Activated CD8-positive, alpha-beta memory T cell treated with anti-CD3 and anti-CD28 coated beads, Interleukin-2, amount 10 ng/mL, durations not matched to agents 7 days and 5 days (primary cell): ENCODE measurements at places on chromosomes 5 and 9.

- no peak for DNase-seq
These were observed 34.1 kb upstream of the ARRDC3 start for GRCh38 chr5:91417219-91417618.

DNA sequence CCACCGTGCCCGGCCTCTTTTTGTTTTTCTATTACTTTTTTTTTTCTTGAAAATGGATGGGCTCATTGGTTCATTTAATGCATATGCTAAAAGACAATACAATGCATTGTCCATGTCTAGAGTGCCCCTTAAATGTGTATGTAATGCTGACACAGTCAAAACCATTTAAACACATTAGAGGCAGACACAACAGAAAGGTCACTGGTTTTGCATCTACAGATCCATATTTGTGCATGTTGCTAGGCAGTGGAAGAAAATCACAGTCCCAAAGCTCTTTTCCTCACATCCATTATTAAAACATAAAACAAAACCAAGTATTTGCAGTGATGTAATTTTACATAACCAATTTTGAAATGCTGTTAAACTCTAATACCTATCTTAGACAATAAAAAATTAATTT, 389.0 kb downstream of the TAF11L14 start:
- no peak for DNase-seq

DNA sequence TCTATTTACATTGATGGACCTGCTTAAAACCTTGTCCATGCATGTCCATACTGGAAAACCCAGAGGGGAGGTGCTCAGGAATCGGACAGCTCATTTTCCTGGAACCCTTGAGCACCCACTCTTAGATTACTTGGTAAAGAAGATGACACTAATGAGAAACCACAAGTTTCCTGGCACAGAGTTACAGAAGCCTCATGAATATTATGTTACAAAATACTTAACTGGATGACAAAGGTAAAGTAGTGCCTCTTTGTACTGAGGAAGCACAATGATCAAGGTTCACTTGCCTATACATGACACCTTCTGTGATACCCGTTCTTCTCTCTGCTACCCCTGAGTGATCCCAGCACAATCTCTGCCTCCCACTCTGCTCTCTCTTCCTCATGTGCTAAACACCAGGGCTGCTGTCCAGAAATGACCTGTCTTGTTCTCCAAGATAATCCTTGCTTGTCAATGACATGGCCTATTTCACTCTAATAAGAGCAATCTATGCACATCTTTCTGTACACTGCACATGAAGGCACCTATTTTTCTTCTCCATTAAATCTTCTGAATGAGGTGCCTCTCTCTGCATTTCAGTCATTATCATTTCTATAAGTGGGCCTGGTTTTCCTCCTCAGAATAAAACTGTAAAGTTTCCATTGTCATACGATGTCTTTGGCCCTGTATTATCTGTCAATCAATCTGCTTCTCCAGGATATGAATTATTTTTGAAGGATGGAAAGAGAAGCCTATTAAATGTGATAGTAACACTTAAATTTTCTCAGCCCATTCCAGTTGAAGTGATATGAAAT, 684.0 kb upstream of the ACO1 start:
- DNase-seq: no peak

DNA sequence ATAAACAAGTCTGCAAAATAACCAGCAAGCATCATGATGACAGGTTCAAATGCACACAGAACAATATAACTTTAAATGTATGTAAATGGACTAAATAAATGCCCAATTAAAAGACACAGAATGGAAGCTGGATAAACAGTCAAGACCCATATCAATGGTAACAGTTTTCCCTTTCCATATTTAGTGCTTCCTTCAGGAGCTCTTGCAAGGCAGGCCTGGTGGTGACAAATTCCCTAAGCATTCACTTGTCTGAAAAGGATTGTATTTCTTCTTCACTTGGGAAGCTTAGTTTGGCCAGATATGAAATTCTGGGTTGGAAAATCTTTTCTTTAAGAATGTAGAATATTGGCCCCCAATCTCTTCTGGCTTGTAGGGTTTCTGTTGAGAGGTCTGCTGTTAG, 120.2 kb upstream of the RASA1 start:
- no peak for DNase-seq

DNA sequence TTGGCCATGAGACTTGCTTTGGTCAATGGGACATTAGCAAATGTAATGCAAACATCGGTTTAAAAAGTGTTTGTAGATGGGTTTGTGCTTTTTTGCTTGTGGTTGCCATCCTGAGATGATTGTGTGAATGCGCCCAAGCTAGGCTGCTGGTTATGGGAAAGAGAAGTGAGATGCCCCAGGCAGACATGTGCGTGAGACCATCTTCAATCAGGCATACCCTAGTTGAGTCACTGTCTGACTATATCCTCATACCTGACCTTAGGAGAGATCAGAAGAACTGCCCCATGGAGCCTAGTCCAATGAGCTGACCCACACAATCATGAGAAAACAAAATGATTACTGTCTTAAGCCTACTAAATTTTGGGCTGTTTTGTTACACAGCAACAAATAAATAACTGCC, 36.8 kb upstream of the ZNF608 start:
- no peak for DNase-seq

GRCh38 chr5:9094582-9094981, 451.3 kb downstream of the SEMA5A start:
- no peak for DNase-seq

DNA sequence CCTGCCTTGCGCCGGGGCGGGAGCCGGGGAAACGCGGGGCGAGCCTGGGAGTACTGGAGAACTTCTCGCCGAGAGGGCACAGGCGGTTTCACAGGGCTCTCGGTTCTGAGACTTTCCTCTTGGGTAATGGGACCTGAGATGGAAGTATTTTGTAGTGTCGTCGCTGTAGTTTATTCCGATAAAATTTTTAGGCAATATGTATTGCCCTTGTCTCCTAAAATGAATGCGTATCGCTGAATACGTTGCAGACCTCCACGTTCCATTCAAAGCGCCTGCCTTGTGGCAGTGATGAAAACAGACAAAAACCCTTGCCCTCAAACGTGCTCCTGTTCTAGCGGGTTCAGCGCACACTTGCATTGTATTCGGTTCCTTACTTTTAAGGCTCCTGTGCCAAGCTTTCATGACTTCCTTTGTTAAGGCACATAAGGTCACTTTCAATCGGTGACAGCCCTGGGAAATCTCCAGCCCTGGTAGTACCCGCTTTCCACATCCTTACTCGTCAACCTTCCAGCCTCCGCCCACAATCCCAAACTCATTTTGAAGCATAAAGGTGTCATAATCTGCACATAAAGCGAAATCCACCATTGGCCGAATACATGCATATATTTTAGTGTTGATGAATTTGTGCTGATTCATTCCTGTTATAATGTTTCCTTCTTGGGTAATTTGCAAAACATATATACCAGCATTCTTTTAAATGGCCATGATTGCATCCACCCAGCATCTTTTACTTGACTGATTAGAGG, 694 bp downstream of the RMI1 start:
- DNase-seq: peak; percentile 49

GRCh38 chr9:22170556-22170955, 161.5 kb upstream of the CDKN2B start:
- DNase-seq: no peak

GRCh38 chr9:4225291-4226028, 74.4 kb downstream of the GLIS3 start:
- no peak for DNase-seq

DNA sequence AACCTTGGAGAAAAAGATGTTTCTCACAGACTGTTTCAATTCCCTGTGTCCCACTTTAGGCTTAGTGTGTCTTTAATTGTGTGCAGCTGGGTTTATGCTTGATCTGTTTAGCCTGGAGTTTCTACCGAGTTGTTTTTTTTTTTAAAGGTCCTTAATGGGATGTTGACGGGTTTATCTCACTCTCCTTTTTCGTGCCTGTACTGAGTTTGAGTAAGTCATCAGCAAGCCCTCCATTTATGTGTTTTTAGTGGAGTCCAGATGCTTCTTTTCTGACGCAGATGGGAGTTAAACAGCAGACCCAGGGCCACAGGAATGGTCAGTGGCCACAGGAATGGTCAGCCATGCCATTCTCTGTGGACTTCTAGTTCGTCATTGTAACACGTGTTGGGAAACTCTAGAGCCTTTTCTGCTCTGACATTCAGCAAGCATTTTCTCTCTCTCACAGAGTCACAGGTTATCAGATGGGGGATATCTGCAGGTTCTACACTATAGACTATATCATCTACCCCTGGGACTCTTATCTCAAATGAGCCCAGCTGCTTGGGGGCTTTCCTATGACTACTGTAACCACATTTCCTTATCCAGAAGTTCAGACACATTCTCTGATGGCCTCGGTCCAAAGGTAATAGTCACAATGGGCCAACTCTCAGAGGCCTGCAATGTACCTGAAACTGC, 190.5 kb downstream of the TTLL11 start:
- no peak for DNase-seq

GRCh38 chr9:68476847-68477246, 63.8 kb downstream of the TMEM252 start:
- no peak for DNase-seq

DNA sequence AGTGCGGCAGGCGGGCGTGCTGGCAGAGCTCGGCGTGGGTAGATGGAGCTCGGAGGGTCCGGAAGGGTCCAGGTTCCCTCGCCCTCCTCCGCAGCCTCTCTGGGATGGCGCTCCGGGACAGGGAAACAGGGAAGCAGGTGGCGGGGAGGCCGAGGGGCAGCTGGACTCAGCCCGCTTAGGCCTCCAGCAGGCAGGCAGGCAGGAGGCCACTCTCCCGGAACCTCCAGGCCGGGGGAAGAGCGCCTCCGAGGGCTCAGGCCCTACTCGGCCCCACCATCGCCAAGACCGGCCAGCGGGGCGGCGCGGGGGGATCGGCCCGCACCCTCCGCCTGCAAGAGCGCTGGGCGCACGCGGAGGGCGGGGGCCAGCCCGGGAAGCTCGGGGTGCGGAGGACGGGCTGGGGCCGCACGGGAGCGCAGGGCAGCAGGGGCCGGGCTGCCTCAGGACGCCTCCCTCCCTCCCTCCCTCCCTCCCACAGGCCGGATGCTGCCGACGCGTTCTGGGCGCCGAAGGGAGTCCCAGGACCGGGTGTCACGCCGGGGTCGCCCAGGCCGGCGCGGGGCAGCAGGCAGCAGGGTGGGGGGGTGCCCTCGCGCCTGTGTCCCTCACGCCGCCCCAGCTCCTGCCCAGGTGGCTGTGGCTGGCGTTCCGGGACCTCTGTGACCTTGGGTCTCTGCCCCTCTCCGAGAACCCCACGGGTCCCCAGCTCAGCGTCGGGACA, 977 bp downstream of the MGAT4B start:
- peak; percentile 77 for DNase-seq

DNA sequence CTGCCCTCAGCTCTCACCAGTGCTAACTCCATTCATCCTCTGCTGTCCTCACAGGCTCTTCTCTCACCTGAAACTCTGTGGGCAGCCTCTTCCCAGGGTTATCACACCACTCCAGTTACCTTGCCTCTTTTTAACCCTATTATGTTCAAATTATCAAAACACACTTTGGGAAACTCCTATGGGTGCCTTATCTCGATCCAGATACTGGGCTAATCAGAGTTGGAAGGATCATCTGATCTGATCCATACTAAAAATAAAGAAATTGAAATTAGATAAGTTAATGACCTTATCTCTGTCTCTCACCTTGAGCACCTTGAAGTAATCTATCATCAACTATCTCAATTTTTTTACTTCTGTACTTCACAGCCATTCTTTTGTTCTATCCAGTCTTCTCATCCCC, 300.5 kb upstream of the ISL1 start:
- DNase-seq: no peak

GRCh38 chr9:83920469-83920926, 734 bp downstream of the KIF27 start:
- DNase-seq: no peak

GRCh38 chr9:136846376-136847087, 2.7 kb upstream of the PHPT1 start:
- no peak for DNase-seq

GRCh38 chr5:1109542-1110306, 2.1 kb downstream of the SLC12A7 start:
- DNase-seq: no peak

GRCh38 chr5:113036321-113036720, 59.7 kb downstream of the DCP2 start:
- no peak for DNase-seq

DNA sequence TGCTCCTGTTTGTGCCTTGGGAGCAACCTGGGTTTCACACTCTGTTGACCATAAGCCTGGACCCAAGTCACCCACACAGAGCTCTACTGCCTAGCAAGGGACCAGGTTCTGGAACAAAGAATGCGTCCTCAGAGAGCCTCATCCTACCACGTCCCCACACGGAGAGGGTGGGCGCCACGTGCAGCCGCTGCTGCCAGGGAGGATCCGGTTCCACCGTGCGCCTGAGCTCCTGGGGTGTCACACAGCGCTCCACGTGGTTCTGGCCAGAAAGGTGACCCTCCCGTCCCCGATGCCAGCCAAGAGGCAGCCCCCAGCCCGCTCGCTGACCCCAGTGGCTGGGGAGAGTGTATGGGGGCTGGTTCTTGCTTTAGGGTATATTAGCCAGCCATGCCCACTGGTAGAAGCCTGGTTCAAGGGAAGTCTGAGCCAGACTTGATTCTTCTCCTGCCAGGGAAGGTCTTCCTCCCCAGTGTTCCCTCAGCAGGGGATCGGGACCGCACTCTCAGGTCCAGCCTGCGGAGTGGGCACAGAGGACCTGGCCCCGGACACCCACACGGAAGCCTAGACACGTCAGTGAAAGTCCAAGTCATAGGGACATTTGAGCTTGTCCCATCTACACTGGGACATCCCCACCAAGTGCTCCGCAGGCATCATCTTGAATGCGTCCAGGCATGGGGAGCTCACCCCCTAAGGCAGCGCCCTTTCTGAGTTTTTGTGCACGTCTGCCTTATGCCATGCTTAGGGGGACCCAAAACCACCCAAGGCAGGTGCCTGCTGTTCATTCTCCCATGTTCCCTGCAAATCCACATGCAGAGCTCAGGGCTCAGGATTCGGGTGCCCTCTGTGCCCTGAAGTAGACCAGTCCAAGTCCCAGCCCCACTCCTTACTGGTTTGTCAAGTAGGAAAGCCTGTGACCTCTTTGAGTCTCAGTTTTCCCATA, 2.4 kb downstream of the FCN1 start:
- DNase-seq: no peak

GRCh38 chr5:153014194-153014593, 476.3 kb upstream of the GRIA1 start:
- DNase-seq: no peak

- no peak for DNase-seq
These were observed 109.7 kb downstream of the MLLT3 start for GRCh38 chr9:20512636-20513035.

DNA sequence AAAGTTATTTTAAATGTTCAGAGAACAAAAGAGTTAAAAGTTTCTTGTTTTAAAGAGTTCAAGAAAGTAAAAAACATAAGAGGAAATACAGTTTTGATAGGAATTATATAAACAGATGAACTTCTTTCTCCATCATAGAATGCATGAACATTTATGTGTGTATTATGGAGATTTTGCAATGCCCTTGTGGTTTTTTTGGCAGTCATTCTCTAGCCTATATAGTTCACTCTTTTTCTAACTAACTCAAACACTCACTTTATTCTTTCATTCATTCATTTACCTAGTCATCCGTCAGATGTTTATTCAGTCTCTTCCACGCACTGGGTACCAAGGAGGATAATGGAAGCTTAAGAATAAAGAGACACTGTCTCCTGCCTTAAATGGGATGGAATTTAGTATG, 195.9 kb upstream of the VLDLR start:
- no peak for DNase-seq

- peak; percentile 62 for DNase-seq
These were observed 49.5 kb downstream of the SEMA4D start for GRCh38 chr9:89448381-89448780.

- DNase-seq: no peak
These were observed 176.4 kb downstream of the ARRDC3 start for GRCh38 chr5:91206734-91207133.

GRCh38 chr9:120156376-120156775, 423.6 kb downstream of the CDK5RAP2 start:
- DNase-seq: no peak

GRCh38 chr5:20572614-20573013, 584.6 kb upstream of the CDH18 start:
- DNase-seq: no peak
